Activated CD4-positive, alpha-beta T cell treated with anti-CD3 and anti-CD28 coated beads, Interleukin-2, Interleukin-6, amounts not matched to agents 100 ng/mL and 50 ng/mL, durations not matched to agents 16 hours and 8 hours (primary cell): ENCODE measurements at places on chromosomes 13 and 19.

- no peak for DNase-seq
These were observed 139.1 kb upstream of the SERP2 start for GRCh38 chr13:44234566-44234965.

DNA sequence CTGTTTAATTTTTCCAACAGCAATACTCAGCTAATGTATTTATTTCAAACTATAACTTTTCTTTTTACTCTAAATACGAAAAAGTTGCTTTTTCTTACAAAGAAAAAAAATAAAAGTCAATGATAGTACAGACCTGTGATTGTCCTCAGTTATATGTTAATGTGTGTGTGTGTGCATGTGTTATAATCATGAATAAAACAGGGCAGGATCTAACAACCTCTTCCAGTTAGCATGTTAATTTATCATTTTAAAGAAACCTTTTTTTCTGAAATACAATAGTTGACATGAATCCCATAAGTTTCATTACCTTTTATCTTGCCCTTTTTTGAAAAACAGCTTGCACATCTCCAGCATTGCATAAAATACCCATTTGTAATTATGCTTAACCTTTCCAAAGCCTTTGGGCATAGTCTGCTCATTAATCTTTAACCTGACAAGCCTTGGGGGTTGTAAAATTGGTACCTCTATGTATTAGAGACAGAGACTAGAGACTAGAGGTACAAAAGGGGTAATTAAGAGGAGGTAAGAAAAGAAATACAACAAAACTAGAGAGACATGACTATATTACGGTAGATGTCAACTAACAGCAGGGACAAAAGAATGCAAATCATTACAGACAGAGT, 828.1 kb downstream of the OLFM4 start:
- no peak for DNase-seq

DNA sequence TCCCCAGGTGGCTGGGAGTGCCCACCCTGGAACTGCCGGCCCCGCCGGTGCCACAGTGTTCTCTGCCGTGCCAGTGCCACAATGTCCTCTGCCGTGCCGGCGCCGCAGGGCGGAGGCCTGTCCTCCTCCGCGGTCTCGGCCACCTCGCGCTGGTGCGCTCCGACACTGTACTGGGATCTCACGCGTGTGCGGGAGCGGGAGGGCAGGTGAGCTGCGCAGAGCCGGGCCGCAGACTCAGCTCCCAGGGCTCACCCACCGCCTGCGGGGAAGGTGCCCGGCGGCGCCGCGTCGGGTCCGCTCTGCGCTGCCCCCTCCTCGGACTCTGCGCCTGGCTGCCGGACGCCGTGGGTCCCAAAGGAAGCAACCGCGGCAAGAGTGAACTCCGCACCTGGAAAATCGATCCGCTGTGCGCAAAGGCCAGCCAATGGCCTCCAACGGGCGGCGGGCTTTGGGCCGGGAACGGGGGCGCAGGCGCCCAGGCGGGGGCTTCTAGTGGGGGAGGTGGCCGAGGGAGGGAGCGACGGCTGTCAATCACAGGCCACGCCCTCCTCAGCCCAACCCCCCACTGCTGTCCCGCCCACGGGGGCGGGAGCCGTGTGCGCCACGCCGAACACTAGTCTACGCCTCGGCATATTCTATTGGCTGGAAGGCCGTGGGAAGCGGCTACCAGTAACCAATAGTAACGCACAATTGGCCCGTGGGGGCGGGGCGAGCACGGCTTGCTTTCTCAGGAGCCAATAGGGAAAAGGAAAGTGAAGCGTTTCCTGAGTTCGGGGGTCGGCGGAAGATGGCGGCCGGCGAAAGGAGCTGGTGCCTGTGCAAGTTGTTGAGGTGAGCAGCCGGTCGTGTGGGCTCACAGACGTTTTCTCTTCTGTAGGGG, at the start of gene ALG11:
Gene ALG11, plus strand, starts transcription at position 767 of the 880 bp plus-strand sequence. Its CDS starts 21 bp downstream, at position 788.
- DNase-seq, result peak; percentile 100

DNA sequence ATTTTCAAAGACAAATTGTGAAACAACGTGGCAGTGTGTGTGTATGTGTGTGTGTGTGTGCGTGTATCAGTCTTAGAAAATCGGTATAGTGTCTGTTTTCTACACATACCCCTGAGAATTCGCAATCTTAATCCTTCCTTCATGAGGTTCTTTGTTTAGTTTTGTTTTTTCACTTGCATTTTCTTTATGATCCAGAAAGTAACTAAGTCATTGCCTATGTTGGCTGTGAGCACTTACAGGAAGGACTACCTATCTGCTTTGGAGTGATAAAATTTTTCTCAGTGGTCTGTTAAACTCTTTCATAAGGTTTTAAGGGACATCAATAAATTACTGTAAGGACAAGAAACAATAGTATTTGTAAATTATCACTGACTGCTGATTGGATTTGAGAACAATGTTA, 1587.1 kb downstream of the PCDH9 start:
- no peak for DNase-seq

- DNase-seq, result no peak
These were observed 100.3 kb downstream of the TM9SF2 start for GRCh38 chr13:99601535-99601934.

DNA sequence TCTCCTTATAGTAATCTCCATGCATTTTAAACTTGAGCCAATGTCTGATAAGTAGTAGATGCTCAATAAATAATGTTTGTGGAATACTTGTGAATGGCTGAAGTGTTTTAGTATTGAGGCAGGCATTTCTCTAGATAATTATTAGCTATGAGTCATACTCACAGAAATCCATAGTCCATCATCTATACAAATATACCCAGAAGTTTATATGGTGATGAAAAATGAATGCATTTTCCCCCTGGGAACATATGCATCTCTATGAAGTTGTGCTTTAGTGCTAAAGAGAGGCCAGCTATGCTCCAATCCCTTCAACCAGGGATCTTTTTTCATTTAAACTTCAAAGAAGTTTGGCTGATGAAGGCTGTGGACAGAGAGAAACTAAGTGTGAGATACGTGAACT, 17.2 kb downstream of the MBNL2 start:
- no peak for DNase-seq

- DNase-seq, result no peak
These were observed 396.9 kb downstream of the KCNRG start for GRCh38 chr13:50412046-50412617.

DNA sequence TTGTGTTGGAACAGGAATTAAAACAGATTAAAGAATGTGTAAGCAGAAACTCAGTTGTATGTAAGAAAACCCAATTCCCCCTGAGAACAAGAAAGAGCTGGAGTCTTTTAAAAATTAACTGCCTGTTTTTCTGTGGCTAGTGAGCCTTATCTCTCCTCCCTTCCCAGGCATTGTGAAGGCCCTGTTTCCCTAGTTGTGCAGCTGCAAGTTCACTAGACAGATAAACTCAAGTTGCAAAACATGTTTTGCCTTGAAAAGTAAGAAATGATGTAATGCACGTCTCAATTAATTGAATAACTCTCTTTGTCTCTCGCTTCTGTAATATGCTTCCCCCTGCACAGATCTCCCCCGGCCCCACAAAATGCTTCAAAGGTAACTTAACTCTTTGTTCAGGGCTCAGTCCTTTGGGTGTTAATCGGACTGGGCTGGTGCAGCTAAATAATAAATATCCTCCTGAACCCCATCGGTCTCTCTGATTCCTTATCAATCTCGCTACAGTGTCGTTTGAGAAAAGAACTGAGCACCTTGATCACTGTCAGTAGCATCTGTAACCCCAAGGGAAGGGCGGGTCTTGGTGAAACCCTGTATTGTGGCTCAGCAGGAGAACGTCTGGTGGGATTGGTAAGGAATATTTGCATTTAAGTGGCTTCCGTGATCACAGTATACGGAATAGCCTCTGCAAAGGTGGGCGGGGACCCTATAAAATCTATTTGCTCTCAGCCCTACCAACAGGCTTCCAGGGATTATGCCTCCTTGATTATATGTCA, 1.6 kb upstream of the ZNF556 start:
- DNase-seq, result no peak

DNA sequence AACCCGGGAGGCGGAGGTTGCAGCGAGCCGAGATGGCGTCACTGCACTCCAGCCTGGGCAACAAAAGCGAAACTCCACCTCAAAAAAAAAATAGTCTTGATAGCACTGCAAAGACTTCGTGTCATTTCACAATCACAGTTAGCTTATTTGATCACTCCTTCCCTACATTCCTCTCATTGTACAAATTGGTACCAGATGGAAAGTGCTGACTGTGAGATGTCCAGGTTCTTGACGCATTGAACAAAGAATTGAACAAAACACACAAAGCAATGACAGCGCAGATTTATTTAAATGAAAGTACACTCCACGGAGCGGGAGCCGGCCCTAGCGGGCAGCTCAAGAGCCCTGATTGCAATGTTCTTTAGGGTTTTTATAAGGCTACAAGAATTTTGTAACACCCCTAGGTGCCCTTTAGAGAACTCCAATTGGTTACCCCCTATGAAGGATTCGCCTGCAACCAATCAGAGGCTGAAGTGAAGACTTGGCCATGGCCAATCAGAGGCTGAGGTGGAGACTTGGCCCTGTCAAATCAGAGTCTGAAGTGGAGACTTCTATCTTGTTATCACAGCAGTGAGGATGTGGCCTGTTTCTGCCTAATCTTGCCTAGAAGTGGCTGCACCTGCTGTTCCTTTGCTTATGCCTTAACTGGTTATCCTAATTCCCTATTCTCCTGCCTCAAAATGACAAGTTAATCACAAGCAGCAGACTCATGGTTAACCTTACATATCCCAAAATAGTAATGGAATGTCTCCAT, 16.7 kb downstream of the ZNF556 start:
- no peak for DNase-seq

DNA sequence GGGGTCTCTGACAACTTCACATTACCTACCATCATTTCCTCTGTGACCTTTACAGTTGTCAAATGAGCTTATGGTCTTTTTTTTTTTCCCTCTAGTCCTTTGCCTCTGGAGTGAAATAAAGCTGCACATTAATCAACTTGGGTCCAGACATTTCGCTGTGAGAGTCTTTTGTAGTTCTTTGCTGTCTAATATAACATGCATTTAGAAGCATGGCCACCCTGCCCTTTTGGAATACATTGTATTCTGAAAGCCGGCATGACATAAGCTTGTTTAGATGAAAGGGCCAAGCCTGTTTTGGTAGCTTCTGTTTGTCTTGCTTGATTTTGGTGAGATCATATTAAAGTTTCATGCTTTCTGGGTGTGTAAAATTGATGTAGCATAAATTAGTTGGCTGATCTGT, 509.8 kb downstream of the DIAPH3 start:
- no peak for DNase-seq

GRCh38 chr13:23436680-23437079, 3.2 kb upstream of the SACS start:
- DNase-seq, result no peak

DNA sequence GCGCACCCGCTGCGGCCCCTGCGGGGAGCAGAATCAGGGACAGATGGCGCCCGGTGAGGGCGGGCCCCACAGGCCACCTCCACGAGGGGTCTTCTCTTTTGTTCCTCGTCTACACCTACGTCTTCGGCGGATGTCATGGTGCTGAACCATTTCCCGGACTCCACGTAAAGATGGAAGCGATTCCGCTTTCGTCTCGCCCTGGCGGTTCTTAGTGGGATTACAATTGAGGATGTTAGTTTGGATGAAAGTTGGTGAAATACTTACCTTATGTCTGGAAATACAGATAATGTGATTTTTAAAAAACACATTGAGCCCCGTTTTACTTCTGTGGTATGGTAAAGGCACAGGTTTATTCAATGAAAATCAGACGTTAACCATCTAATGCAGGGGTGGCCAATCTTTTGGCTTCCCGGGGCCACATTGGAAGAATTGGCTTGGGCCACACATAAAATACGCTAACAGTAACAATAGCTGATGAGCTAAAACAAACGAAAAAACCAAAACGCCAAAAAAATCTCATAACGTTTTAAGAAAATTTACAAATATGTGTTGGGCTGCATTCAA, 1.4 kb upstream of the ZMYM5 start:
- peak; percentile 85 for DNase-seq

GRCh38 chr13:104833221-104833620, 1702.2 kb downstream of the EFNB2 start:
- no peak for DNase-seq

- DNase-seq, result no peak
These were observed 17.1 kb downstream of the HNRNPM start for GRCh38 chr19:8461891-8462290.

- no peak for DNase-seq
These were observed 145.1 kb downstream of the PCCA start for GRCh38 chr13:100234006-100234405.

DNA sequence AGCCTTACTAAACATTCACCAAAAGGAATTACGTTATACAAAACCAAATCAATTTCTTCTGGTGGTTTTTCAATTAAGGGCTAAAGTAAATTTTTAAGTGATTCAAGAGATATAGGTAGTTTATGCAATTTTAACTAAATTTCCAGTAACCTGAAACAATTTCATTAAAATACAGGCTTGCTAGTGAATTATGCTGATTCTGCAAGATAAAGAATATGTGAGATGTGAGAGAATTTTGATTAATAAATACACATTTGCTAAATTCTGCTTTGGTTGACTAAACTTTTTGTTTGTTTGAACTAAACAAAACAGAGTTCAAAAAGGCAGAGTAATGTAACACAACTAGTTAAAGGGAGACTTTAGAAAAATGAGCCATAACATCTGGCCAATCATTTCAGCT, 27.1 kb downstream of the FGF14 start:
- DNase-seq, result no peak

- DNase-seq, result no peak
These were observed 41.2 kb downstream of the PCCA start for GRCh38 chr13:100130092-100130491.

DNA sequence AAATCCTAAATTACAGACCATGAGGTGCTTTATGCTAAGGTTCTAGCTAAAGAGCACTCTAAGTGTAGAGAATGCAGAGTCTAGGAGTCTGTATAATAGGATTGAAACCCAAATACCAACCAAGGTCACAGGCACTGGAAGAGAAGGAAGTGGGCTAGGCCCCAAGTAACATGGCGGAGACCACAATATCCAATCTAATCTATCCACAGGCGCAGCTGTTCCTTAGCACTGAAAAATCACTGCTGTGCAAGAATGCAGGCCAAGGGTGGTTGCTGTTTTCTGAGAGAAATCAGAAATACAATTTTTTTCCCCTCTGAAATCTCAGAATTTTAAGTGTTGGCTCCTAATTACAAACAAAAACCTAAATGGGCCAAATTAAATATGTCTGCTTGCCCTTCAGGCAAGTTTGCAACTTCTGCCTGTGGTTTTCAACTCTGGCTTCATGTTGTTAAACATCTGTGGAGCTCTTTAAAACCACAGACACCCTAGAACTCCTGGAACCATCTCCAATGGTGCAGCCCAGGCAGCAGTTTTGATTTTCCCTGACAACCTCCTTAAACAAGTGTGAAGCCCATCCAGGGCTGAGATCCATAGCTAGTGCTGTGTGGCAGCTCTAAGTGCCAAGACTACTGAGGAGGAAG, 6.1 kb downstream of the RANBP3 start:
- DNase-seq, result no peak

GRCh38 chr13:59493436-59493965, 670.2 kb downstream of the DIAPH3 start:
- no peak for DNase-seq
